ENCODE measurements at places on chromosomes 12 and 14. TPM values are rescaled to one million over a fixed set of nuclear protein-coding genes. Genes with fewer than 3 reads are reported as not detected.
A peak's percentile ranks its signal among the peaks of the same experiment; 100 is the strongest.

SLC38A1 gene
- total RNA-seq, result 180 TPM

DNA sequence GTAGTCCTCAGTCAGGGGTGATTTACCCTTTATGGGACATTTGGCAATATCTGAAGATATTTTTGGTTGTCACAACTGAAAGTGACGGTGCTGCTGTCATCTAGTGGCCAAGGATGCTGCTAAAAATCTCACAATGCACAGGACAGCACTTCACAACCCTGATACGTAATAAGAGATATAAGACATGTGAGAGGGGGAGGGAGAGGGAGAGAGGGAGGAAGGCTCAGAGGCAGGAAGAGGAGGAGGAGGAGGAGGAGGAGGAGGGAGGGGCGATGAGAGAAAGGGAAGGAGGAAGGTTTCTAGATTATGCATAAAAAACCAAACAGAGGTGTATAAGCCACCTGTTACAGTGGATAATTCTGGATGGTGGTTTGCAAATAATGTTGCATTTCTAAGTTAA, 14.3 kb downstream of the MYL2 start:
- no peak for DNase-seq

GRCh38 chr14:97705976-97706375, 908.8 kb downstream of the VRK1 start:
- DNase-seq, result peak; percentile 69

DNA sequence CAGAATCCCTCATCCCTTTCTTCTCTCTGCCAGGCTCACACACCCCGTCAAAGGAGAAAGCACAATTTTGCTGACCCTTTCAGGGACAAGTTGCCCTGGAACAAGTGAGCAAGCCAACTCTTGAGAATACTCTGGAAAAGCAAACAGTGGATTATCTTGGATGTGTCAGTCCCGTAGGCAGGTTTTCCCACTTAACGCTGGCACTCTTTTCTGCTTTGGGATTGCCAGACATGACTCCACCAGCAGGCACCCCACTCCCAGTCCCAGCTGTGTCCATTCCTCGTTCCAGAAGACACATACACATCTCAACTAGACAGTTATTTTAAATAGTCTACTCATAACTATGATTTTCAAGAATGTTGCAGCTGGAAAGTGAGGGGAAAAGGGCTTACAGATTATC, 145.5 kb upstream of the CDKN3 start:
- DNase-seq, result no peak

- no peak for DNase-seq
Measured at GRCh38 chr12:70692681-70693288, 55.6 kb upstream of the PTPRB start.

DNA sequence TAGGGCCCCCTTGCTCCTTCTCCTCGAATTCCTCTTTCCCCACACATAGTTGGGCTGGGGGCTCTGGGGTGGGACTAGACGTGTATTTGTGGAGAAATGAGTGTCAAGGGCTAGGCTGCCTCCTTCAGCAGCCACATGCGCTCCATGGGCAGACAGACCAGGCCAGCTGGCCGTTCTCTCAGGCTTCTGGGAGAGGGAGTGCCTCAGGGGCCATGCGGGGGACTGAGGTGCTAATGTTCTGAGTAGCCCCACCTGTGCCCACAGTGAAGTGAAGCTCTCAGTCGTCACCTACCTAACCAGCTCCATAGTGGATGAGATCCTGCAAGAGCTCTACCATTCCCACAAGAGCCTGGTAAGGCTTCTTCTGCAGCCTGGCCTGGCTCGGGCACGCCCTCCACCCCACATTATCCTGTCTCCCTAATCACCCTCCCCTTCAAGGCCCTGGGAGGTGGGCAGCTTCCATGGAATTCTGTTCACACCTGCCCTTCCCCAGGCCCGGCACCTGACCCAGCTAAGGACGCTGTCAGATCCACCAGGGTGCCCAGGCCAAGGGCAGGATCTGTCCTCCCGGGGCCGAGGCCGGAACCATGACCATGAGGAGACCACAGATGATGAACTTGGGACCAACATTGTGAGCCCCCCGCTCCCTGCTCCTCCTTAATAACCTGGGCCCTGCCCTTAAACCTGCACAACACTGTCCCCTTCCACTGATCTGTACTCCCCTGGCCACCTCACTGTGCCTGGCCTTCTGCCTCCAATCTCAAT, 9.0 kb upstream of the CPNE6 start:
- no peak for DNase-seq

- DNase-seq, result no peak
Measured at GRCh38 chr14:51823706-51824105, 36.7 kb upstream of the GNG2 start.

APOF gene
- total RNA-seq, result not detected

DNA sequence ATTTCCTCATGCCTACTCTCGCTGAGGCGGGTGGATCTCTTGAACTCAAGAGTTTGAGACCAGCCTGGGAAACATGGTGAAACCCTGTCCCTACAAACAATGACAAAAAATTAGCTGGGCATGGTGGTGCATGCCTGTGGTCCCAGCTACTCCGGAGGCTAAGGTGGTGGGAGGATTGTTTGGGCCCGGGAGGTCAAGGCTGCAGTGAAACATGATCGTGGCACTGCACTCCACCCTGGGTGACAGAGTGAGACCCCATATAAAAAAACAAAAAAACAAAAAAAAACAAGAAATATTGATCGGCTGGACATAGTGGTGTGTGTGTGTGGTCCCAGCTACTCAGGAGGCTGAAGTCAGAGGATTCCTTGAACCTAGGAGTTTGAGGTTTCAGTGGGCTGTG, 9.2 kb downstream of the MOAP1 start:
- DNase-seq, result no peak

- no peak for DNase-seq
Measured at GRCh38 chr12:87344699-87345098, 684.5 kb downstream of the C12orf50 start.

DNA sequence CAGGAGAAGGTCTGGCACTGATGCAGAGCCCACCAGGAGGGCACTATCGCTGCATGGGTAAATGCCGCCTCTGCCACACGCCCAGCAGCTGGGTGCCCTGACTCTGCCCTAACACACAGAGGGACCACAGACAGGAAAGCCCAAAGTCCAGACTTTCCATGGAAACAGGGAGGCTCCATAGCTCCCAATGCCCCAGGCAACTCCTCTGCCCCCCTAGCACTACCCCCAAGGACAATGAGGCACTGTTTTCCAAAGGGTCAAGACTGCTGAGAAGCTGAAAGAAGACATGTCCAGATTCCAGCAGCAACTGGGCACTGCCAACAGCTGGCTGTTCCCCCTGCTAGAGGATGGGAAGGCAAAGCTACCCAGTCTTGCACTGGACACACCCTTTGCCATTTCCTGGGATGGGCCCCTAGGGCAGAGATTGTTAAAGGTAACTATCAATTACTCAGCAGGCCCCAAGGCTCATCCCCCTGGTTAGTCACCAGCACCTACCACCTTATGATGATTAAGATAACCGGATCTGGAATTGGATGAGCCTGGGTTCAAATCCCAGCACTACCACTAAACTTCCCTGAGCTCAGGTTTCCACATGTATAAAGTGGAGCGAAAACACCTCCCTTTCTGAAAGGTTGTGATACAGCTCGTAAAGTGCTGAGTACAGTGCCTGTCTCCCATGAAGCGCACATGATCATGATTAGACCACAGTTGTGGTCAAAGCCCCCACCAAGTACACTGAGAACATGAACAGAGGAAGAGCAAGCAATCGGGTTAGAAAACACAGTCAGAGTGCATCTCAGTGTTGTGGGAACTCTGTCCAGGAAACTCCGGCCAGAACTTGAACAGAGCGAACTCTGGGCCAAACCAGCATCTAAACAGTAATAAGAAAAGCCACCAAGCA, 3.3 kb downstream of the PXN start:
- peak; percentile 83 for DNase-seq

GRCh38 chr12:102824218-102824835, 92.7 kb downstream of the PAH start:
- DNase-seq, result no peak

DNA sequence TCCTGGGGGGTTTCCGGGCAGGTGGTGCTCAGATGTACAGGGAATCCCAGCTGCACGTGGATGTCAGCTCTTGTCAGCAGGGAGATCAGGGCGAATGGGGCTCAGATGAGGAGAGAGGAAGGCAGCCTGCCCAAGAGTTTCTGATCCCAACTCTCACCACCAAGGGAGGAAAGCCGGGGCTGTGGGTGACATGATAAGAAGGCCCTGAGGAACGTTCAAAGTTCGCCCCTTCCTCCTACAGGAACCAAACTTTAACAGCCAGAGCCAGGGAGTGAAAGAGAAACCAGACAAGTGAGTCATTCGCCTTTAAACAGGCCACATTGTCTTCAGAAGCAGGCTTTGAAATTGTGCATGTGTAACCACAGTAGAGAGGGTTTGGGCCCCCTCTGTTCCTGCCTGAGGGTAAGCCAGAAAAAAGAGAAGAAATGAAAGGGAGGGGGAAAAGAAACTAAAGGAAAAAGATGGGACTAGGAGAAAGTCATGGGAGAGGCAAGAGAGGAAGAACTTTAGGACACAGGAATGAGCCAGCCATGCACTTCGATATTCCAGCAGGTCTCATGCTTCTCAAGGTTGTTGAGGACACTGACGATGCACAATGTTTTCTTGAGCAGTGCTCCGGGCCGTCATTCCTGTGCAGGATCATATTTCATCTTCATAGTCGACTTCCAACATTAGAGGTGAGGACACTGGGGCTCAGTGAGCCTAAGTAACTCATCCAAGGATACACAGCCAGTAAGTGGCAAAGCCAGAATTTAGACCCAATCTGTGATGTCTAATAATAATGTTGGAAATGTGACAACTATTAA, 691.4 kb upstream of the TBX3 start:
- DNase-seq, result no peak

ZC2HC1C gene
- 2.9 TPM for total RNA-seq

- DNase-seq, result no peak
Measured at GRCh38 chr14:23401291-23401690, 6.8 kb downstream of the MYH6 start.

DNA sequence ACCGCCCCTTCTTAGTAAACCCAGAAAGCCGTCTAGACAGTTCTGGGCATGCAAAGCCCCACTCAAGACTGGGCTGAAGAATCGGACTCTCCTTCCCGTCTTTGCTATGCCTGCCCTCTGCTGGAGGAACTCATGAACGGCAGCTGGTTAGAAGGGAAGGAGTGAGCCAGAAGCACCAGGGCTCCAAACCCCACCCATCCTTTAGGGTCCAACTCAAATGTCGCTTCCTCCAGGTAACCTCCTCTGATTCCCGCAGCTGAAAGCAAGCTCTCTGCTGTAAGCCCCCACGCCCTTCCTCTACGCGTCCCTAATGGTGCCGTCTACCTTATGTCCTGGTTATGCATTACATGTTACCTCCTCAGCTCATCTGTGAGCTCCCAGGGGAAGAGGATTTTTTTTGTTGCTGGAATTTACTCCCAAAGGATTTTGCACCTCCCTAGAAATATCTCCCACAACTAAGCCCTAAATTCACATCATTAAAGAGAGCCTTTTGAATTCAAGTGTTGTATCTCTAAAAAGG, 59.0 kb upstream of the SCN8A start:
- peak; percentile 89 for DNase-seq

JKAMP gene
- 20.3 TPM for total RNA-seq

GRCh38 chr12:97642911-97643310, 180.3 kb downstream of the RMST start:
- DNase-seq, result no peak

GRCh38 chr12:28057856-28058615, 85.5 kb upstream of the PTHLH start:
- no peak for DNase-seq

GRCh38 chr12:6263931-6264330, 46.6 kb upstream of the PLEKHG6 start:
- no peak for DNase-seq

GRCh38 chr14:95021588-95021987, 135.7 kb downstream of the DICER1 start:
- no peak for DNase-seq

GPR132 gene
- total RNA-seq, result 47.4 TPM

DNA sequence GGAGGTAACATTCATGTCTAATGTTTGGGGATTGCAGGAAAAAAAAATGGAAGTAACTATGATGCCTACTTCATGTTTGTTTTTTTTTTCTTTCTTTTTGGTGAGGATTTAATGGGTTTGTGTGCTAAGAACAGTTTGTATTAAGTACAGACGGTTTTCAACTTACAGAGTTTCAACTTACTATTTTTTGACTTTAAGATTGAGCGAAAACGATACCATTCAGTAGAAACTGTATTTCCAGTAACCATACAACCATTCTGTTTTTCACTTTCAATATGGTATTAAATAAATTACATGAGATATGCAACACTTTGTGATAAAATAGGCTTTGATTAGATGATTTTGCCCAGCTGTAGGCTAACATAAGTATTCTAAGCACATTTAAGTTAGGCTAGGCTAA, 10.4 kb downstream of the TECPR2 start:
- DNase-seq, result no peak

RNASE1 gene
- not detected for total RNA-seq

GRCh38 chr12:47813511-47814196, 6.0 kb downstream of the HDAC7 start:
- peak; percentile 68 for DNase-seq

GALNT9 gene
- not detected for total RNA-seq

ULK1 gene
- 20.2 TPM for total RNA-seq

ERBB3 gene
- 0.94 TPM for total RNA-seq

GRCh38 chr12:42590330-42590934, 886 bp upstream of the PRICKLE1 start:
- no peak for DNase-seq

DNA sequence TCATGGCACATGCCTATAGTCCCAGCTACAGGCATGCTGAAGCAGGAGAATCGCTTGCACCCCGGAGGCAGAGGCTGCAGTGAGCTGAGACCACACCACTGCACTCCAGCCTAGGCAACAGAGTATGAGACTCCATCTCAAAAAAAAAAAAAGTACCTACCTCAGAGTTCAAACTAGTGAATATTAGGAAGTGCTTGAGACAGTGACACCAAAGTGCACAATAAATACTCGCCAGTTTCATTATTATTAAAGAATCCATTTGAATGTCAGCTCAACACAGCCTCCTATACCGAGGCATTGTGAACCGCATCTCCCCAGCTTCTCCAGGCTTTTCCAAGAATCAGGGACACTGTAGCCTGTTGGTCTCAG, 5.0 kb downstream of the GAPDH start:
- DNase-seq, result no peak

DNA sequence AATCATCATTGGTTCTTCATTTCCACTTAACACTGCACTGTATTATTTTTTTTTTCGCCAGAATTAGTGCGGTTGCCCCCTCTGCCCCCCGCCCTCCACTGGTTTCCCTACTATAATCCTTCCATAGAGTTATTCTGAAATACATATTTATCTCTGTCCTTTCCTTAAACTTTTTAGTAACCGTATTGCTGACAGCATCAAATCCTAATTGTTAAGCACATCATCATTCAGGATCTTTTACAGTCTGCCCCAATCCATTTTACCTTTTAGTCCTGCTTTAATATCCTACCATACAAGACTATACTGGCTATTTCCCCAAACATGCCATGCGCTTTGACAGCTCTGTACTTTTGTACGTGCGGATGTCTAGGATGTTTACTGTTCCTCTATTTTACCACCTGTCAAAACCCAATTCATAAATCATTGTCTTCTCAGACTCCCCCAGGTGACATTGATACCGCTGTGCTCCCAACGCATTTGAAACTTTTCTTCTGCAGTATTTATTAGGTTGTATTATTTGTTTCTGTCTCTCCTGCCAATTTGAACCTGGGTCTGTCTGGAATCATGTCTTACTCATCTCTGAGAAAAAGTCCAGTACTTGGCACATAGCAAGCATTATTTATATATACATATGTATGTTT, 1.0 kb downstream of the FGFR1OP2 start:
- DNase-seq, result no peak

Measured in activated CD8-positive, alpha-beta memory T cell treated with anti-CD3 and anti-CD28 coated beads, Interleukin-2, amount 10 ng/mL, durations not matched to agents 7 days and 5 days (primary cell).